BE2C (cell line): ENCODE measurements at places on chromosomes 1 and 21.
A peak's percentile ranks its signal among the peaks of the same experiment; 100 is the strongest.

GRCh38 chr1:195195423-195196057 lies 1412.7 kb downstream of the KCNT2 start:
- no peak for DNase-seq

DNA sequence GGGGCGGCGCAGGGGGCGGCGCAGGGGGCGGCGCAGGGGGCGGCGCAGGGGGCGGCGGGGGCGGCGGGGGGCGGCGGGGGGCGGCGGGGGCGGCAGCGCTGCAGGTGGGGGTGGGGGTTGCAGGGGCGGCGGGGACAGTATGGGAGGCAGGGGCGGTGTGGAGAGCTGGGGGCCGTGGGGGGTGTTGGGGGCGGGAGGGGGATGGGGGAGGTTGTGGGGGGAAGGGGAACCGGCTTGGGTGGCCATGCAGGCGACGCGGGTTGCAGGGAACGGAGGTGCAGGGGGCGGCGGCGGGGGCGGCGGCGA lies 13.0 kb upstream of the SLC19A1 start:
- no peak for DNase-seq

- DNase-seq: no peak
Measured at GRCh38 chr1:38420666-38421065, 374.1 kb upstream of the POU3F1 start.

DNA sequence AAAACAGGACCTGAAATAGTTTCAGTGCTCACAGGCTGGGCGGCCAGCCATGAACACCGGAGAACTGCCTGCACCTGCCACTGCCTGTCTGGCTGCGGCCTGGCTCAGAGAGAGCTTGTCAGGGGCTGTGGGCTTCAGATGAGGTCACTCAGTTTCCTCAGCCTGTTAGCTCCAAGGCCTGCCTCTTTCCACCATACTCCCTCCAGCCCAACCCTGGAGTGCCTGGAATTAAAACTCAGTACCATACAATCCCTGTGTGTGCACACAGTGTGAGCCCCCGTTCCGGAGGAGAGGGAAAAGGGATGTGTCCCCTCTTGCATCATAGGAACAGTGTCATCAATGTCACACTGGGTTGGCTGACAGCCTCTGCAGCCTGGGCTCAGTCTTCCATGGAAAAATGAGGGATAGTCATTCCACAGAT lies 16.2 kb downstream of the CACNA1S start:
- no peak for DNase-seq

DNA sequence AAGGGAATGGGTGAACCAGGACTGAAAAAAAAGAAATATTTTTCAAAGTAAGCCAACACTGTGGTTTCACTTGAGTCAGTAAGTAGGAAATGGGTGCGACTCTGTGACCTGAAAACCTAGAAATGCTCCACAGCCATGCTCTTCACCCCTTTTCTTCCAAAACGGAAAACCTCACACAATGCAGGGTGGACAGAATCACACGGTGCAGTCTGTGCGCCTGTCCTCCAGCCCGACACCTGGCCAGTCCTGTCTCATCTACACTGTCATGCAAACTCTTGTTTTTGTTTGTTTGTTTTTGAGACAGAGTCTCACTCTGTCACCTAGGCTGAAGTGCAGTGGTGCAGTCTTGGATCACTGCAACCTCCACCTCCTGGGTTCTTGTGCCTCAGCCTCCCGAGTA lies 53.3 kb downstream of the B3GALT5 start:
- no peak for DNase-seq

GRCh38 chr1:62038594-62039284 lies 155.9 kb upstream of the L1TD1 start:
- no peak for DNase-seq

DNA sequence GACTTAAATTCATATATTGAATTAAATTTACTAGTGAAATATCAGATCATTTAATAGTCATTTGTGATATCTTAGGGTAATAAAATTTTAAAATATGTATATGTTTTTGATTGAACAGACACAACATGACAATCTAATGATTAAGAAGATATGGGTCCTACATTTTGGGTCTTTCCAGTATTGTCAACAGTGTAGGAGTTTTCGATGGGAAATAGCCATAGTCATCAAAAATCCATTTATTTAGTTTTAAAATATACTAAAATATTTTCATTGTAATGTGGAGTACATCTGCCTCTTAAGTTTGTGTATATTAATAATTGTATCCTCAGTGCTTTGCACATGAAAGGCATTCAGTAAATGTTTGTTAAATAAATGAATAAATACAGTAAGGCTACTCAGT lies 14.0 kb downstream of the TRMT13 start:
- no peak for DNase-seq

DNA sequence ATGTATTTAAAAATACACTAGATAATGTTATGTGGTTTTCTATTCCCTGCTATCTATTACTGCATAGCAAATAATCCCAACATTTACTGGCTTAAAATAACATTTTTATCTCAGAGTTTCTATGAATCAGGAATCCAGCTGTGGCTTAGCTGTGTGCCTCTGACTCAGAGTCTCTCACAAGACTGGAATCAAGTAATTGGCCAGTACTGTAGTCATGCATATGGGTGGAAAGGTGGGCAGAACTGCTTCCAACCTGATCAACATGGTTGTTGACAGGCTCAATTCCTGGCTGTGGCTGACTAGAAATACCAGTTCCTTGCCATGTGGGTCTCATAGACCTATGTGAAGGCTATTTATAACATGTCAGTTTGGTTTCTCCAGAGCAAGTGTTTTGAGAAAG lies 131.8 kb downstream of the PDE4B start:
- DNase-seq: no peak

DNA sequence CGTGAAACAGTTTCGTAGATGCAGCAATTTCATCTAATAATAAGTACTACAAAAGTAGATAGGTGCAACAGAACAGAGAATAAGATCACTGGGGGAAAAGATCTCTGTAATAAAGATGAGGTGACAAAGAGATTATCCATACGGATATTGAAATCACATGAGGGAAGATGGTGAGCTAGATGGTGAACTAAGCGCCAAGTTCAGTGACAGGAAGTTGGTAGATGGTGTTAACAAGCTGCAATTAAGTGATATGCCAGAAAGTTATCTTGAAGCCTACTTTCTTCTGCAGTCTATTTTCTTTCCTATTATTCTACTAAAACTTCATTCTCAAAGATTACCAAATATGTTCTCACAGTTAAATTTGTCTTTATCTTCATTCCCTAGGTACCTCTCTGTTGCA lies 7.1 kb downstream of the LRIF1 start:
- no peak for DNase-seq

GRCh38 chr1:207035877-207036551 lies 3.5 kb upstream of the C1orf116 start:
- DNase-seq: no peak

GRCh38 chr1:225908013-225908640 lies 15.9 kb downstream of the PYCR2 start:
- DNase-seq: no peak

GRCh38 chr1:188670837-188671236 lies 1806.8 kb downstream of the BRINP3 start:
- DNase-seq: no peak

GRCh38 chr1:174791863-174792262 lies 207.9 kb upstream of the CACYBP start:
- no peak for DNase-seq

GRCh38 chr1:158564608-158565007 lies 5.8 kb downstream of the OR6P1 start:
- DNase-seq: no peak

GRCh38 chr1:40389871-40390560 lies 16.5 kb downstream of the SMAP2 start:
- no peak for DNase-seq

GRCh38 chr1:48644905-48645605 lies 131.6 kb downstream of the BEND5 start:
- DNase-seq: no peak

GRCh38 chr21:15219894-15220293 lies 155.1 kb upstream of the NRIP1 start:
- no peak for DNase-seq

DNA sequence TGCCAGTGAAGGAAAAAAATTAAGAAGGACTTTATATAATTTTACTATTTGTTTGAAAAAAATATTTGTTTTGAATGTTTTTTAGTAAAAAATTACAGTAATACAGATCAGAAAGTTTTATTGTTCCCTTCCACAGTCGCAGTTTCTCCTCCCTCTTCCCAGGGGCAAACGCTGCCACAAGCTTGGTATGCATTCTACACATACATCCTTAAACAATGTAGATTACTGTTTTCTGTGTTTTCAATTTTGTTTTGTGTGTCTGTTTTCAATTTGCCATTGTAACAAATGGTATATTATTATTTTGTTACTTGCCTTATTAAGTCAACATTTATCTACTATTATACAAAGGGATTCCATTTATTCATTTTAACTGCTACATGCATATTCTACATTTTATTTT lies 257.1 kb downstream of the HMCN1 start:
- no peak for DNase-seq

GRCh38 chr1:88727205-88727604 lies 43.1 kb downstream of the PKN2 start:
- no peak for DNase-seq

DNA sequence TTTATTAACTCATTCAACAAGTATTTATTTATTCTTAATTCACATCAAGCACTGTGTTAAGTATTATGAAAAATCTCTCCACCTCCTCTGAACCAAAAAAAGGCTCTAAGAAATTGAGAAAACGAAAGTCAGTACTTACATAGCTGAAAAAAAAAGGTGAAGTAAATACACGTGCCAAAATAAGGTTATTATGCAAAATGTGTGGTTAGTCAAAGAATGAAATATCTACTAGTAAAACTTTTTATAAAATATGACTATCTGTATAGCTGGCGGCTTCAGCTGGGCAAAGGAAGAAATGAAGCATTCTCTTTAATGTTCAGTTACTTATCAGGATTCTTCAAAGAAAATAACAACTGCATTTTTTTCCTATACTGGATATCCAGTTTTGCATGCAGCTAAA lies 35.5 kb upstream of the ASPM start:
- DNase-seq: no peak

DNA sequence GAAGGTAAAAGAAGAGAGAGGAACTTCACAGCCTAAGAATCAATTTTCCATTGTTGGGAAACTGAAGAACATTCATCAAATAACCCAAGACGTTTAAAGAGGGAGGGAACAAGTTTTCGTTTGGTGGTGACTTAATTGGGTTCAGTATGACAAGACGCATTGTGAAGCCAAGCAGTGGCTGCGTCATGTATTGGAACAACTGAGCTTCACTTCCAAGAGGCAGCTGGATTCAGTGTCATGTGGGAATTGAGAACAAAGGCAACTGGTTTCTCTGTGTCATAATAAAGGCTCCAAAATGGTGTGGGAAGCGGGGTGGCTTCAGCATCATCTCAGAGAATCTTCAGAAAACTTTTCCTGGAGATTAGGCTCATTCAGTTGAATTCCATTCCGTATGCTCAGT lies 29.8 kb upstream of the RC3H1 start:
- DNase-seq: no peak

- no peak for DNase-seq
Measured at GRCh38 chr1:174652569-174653280, 205.0 kb downstream of the GPR52 start.

- DNase-seq: peak; percentile 34
Measured at GRCh38 chr1:905811-906599, 17.7 kb upstream of the SAMD11 start.

- DNase-seq: peak; percentile 48
Measured at GRCh38 chr1:150621497-150622302, 7.7 kb downstream of the ENSA start.

DNA sequence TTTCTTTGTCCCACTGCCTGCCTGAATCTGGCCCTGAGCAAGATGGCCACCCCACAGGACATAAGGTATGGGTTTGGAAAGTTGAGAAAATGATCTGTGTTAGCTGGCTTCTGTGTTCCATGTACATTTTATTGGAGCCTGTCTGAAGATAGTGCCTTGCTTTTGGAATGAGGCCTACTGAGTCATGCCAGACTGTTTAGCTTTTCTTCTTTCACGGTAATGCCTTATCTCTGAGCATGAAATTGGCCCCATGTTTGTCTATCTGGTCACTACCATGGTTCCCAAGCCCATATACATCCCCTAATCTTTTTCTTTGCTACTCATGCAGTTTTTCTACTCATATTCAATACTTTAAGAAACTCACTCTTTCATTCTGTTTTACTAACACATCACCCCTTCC lies 85.1 kb upstream of the LMO4 start:
- no peak for DNase-seq

- DNase-seq: peak; percentile 33
Measured at GRCh38 chr1:115545791-115546733, 95.7 kb upstream of the VANGL1 start.

DNA sequence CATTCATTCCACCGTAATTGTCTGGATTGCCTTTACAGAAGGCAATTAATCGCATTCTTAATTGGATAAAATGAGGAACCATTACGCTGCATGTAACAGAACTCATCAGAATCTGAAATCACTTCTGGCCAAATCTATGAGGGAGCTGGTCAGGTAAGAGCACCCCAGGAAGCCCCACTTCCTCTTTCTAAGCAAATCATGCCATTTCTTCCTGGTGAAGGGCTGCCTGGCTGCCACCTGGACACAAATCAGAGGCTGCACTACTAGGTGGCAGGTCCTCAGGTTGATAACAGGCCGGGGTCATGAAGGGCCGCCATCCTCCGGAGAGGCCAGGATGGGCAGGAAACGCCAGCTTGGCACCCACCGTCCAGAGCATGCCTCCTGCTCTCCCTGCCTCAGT lies 73.7 kb downstream of the CAPZB start:
- DNase-seq: no peak

DNA sequence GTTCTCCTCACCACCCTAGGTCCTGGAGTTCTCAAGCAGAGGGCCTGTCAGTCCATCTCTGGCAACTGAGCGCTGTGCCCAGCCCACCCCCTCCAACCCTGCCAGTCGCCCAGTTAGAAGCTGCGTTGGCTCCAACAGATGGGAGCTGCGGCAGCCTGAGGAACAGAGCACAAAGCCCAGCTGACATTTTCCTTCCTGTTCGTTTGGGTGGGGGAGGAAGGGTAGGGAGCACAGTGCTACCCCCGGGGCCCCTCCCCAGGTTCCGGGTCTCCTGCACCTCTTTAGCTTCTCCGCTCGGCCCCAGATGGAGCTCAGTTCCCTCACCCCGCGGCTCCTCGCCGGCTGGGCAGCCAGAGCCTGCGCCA lies 1.4 kb downstream of the LRRN2 start:
- peak; percentile 29 for DNase-seq

GRCh38 chr1:221689138-221689537 lies 52.8 kb downstream of the DUSP10 start:
- DNase-seq: no peak

DNA sequence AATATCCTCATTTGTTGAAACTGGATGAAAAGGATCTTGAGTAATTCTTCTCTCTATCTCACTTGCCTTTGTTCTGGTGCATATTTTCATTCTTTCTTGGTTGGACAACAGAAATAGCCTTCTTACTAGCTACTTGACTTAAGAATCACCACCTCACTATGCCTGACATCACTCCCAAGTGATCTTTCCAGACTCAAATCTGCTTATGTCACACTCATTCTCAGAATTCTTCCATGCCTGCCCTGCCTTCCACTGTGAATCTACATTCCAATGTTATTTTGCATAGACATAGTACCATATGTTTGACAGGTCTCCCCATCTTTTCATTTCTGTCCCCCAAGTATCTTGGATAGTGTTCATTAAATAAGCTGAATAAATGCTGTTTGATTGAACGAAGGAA lies 78.5 kb upstream of the DPYD start:
- no peak for DNase-seq

GRCh38 chr1:188022661-188023060 lies 1193.9 kb downstream of the PLA2G4A start:
- no peak for DNase-seq

- no peak for DNase-seq
Measured at GRCh38 chr21:26806801-26807295, 38.4 kb downstream of the ADAMTS1 start.

- no peak for DNase-seq
Measured at GRCh38 chr1:17676387-17677060, 78.6 kb upstream of the ACTL8 start.
